ENCODE measurements at places on chromosomes 7 and 10. TPM values are rescaled to one million over a fixed set of nuclear protein-coding genes. Genes with fewer than 3 reads are reported as not detected.

MCM10 gene
- 3.8 TPM for total RNA-seq

DNA sequence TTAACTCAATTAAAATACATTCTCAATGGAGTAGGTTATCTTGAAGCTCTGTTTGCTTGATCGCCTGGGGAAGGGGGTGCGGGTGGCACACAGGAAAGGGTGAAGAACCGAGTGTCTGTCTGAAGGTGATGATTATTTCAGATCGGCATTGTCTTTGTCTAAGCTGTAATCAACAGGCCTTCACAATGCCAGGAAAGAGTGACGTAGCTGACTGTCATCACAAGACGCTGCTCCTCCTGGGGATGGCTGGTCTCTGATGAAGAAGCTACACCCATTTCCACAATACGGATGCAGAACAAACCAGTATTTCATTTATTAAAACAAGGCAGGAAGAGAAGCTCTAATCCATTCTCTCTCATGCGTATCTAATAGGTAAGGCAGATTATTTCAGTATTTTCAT, 19.4 kb downstream of the JCAD start:
- peaks cover 48% of the 10 kb centered on the region for H3K4me1 ChIP-seq
- H3K36me3 ChIP-seq: no peaks in the 10 kb centered on the region
- peak overlapping the region; percentile 51 for H3K27ac ChIP-seq

- DNase-seq: no peak
- no peaks in the 10 kb centered on the region for H3K36me3 ChIP-seq
- no peaks in the 10 kb centered on the region for H3K4me1 ChIP-seq
Observed at GRCh38 chr10:86072413-86072812, 294.2 kb downstream of the GRID1 start.

HTR7 gene
- total RNA-seq: 0.28 TPM

DNA sequence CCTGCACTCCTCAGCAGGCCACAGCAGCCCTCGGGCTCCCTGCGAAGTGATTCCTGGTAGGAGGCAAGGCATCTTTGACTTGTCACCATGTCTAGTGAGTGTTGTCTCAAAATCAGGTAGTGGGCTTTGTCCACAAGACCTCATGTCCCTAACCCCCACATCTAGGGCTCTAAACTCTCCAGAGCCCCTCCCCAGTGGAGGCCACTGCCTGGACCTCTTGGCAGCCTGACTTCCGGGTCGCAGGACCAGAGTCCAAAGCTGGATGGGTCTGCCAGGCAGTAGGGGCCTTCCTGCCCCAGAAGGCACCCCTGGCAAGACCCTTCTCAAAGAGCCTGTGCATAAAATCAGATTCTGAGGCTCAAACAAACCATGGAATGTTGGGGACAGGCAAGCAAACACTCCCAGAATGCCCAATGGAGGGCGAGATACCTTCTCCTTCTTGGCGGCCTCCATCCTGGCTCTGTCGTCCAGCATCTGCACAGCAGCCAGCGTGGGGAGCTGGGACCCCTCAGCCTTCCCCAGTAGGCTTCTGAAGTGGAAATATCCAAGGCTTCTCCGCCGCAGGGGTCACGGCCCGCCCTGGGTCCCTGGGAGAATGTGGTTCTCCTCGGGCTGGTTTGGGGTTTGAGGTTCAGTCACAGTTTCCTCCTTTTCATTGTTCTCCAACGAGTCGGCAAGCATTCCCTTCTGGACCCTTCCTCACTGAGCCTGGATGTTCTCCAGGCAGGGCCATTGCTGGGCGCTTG, 586 bp downstream of the GCK start:
- no peak overlapping the region for H3K27ac ChIP-seq
- no peaks in the 10 kb centered on the region for H3K36me3 ChIP-seq

PAPSS2 gene
- total RNA-seq: 10.7 TPM

GRCh38 chr10:58453105-58453504, 59.6 kb upstream of the BICC1 start:
- no peaks in the 10 kb centered on the region for H3K4me1 ChIP-seq
- peak overlapping the region; percentile 44 for H3K27ac ChIP-seq
- no peak overlapping the region for H3K4me3 ChIP-seq
- peak; percentile 14 for DNase-seq
- no peaks in the 10 kb centered on the region for H3K36me3 ChIP-seq

DNA sequence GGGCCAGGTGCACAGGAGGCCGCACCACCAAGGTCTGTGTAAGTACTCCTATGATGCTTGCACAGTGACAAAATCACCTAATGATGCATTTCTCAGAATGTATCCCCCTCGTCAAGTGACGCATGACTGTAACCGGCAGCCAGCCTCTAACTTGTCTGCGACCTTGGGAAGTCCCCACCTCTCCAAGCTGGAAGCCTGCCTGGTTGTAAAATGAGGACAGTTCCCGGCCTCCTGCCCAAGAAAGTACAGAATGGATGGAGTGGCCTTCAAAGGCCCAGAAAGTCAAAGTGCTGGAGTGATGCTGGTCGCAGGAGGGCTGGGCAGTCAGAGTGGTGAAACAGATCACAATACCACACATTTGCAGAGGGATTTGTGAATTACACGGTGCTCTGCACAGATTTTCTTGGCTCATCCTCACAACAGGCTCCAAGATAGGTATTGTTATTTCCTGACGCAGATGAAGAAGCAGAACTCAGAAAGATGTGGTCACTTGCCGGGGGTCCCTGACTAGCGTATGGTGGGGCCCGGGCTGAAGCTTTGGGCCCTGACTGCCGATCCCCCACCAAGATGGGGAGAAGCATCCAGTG, 22.8 kb downstream of the SPOCK2 start:
- H3K27me3 ChIP-seq: no peaks in the 10 kb centered on the region
- DNase-seq: no peak
- peaks cover 17% of the 10 kb centered on the region for H3K4me1 ChIP-seq
- no peak overlapping the region for H3K27ac ChIP-seq
- no peaks in the 10 kb centered on the region for H3K36me3 ChIP-seq

DNA sequence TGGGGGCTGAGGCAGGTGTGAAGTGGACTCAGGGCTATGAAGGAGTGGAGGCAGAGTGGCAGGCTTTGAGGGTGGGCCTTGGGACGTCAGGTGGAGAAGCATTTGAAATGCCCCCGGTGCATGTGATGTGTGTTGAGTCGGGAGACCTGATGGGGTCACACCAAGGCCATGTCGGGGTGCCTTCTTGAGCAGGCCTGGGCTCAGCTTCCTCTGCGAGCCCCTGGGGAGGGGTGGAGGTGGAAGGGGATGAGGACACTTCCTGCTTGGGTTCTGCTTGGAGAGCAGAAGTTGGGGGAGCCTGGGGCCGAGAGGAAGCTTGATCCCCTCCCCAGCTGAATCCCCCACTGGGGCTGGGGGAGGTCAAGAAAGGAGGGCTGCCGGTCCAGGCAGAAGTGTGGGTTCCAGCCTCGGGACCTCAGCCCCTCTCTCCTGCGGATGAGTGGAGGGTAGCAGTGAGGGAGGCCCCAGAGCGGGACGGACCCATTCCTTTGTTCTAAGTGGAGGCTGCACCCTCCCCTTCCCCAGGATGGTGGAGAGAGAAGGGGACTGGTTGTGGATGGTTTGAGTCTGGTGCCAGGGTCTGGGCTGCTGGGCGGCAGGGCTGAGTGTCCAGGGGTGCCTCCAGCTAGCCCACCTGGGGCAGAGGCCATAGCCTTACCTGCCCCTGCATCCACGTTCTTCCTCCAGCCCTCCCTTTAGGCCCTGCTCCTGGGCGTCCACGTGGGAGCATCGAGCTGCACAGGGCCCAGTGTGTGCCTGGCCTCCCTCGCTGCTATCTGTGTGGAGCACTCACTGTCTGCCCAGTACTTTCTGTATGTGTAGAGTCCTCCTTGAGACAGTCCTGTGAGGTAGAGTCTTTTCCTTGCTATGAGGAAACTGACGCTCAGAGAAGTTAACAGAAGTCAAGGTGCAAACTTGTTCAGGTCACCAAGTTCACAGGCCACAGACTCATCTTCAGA, 36.7 kb downstream of the PRF1 start:
- H3K27ac ChIP-seq: no peak overlapping the region
- H3K4me1 ChIP-seq: peaks cover 36% of the 10 kb centered on the region
- no peaks in the 10 kb centered on the region for H3K27me3 ChIP-seq
- no peak for DNase-seq

- H3K27me3 ChIP-seq: no peaks in the 10 kb centered on the region
- no peak overlapping the region for H3K4me3 ChIP-seq
- no peak for DNase-seq
- no peaks in the 10 kb centered on the region for H3K4me1 ChIP-seq
- H3K36me3 ChIP-seq: no peaks in the 10 kb centered on the region
Observed at GRCh38 chr7:1823376-1824150, 153.5 kb downstream of the ELFN1 start.

DNA sequence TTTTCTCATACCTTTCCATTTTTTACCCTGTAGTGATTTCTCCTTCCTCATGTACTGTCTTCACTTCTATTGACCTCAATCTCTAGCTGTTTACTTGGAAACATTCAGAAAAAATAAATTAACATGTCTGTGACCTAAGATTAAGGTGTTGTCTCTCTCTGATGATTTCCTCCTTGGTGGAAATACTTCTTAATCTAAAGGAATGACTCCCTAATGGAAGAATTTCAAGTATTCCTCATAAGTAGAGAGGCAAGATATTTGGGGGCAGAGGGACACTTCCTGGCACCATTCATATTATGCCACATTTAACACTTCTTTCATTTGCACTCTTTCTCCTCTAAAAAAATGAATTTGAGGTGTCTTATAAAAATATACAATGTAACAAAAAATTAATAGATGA, 202.8 kb downstream of the NEBL start:
- no peaks in the 10 kb centered on the region for H3K4me1 ChIP-seq
- H3K27me3 ChIP-seq: no peaks in the 10 kb centered on the region
- no peak overlapping the region for H3K4me3 ChIP-seq
- no peak overlapping the region for H3K27ac ChIP-seq

- H3K27ac ChIP-seq: no peak within 1 kb of the TSS
- no peak within 1 kb of the TSS for H3K4me3 ChIP-seq
- no peaks in the 10 kb centered on the region for H3K27me3 ChIP-seq
- H3K36me3 ChIP-seq: no peaks in the 10 kb centered on the region
- H3K4me1 ChIP-seq: no peaks in the 10 kb centered on the region
Observed at GRCh38 chr7:76424413-76425111, at the start of gene ZP3. TSS of gene ZP3 (plus strand) at chr7:76424950. CDS start at chr7:76424965, 15 bp downstream.

- no peaks in the 10 kb centered on the region for H3K36me3 ChIP-seq
- H3K27ac ChIP-seq: peak overlapping the region; percentile 99
- H3K27me3 ChIP-seq: no peaks in the 10 kb centered on the region
- DNase-seq: no peak
- H3K4me3 ChIP-seq: peak overlapping the region; percentile 92
Observed at GRCh38 chr10:18659819-18660535, 746 bp downstream of the ARL5B start.

DNA sequence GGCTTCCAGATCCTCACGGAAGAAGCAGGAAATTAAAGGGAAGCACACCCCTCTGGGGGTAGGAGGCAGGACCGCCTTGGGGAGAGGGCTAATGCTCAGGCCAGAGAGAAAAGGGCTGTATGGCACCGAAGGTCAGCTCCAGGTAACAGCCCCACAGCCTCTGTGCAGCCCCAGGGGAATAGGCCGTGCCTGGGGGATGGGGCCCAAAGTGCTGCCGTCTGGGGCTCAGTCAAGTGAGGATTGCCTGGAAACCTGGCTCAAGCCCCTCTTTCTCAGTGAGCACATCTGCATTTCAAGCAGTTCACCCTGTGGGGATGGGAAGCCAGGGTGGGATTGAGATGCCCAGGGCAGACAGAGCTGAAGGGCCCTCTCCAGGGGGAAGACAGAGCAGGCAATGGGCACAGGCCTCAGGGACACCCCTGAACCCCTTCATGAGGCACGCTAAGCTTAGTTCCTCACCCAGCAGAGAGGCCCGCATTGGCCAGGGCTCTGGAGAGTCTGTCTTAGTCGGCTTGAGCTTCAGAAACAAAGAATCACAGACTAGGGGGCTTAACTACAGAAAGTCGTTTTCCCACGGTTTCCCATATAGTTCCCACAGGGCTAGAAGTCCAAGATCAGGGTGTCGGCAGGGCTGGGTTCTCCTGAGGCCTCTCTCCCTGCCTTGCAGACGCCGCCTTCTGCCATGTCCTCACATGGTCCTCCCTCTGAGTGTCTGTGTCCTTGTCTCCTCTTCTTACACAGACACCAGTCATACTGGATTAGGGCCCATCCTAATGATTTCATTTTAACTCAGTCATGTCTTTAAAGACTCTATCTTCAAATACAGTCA, 118.2 kb downstream of the PTPN20 start:
- H3K36me3 ChIP-seq: no peaks in the 10 kb centered on the region
- no peaks in the 10 kb centered on the region for H3K4me1 ChIP-seq
- no peak overlapping the region for H3K27ac ChIP-seq
- no peaks in the 10 kb centered on the region for H3K27me3 ChIP-seq

DNA sequence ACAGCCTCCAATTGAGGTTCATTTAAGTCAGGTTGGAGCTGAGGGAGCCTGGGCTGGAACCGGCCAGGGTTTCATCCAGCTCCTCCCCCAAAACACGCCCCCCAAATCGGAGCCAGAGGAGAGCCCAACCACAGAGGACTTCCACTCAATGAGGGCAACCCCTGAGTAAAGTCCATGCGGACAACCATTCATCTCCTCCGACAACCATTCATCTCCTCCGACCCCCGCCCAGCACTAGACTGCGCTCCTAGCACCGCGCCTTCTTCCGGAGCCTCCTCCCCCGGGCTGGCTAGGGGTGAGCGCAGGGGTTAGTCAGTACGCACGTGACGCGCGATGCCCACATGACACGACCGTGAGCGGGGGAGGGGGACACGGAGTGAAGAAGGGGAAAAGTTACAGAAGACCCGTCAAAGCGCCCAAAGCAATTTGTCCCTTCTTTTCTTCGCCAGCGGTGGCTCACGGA, 1.4 kb downstream of the MAGI2 start:
- H3K27me3 ChIP-seq: peaks cover 41% of the 10 kb centered on the region
- no peaks in the 10 kb centered on the region for H3K36me3 ChIP-seq
- H3K4me3 ChIP-seq: peak overlapping the region; percentile 75

Measured in heart right ventricle (tissue), 16 donors.